NCI-H2029 treated with DMSO at 0.1 percent for 48 hours (cell line): ENCODE measurements at places on chromosomes 6 and 20.

DNA sequence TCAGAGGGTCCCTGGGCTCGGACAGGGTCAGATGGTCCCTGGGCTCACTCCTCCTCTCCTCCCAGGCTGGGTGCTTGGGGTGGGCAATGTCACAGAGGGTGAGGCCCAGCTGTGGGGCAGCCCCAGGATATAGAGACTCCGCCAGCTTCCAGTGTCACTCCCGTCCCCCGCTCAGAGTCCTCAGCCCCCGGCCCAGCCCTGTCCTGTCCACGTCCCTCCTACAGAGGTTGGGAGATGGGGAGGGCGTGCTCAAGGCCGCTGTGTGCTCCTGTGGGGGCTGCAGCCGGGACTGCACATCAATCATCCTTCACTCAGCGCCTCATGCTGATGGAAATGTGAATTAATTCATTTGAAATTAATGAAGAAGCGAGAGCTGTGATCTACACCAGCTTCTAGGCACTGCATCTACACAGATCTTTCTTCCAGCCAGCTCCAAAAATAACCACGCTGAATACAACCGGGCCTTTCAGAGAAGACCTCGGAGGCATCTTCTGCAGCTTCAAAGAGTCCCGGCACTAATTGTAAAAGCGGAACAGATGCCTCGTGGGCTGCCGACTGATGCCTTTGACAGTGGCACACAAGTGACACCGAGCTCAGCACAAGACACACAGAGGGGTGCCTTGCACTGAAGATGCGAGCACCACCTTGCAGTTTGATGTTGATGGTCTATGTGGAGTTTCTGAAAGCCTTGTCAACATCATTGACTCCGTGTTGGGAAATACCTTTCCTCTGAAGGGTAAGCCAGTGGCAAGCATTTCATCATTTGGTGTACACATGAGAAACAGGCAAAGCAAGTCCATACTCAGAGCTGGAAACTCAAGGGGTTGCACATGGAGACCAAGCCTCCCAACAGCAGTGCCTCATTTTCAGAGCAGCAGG is 39.3 kb downstream of the DACT2 start:
- DNase-seq: no peak

DNA sequence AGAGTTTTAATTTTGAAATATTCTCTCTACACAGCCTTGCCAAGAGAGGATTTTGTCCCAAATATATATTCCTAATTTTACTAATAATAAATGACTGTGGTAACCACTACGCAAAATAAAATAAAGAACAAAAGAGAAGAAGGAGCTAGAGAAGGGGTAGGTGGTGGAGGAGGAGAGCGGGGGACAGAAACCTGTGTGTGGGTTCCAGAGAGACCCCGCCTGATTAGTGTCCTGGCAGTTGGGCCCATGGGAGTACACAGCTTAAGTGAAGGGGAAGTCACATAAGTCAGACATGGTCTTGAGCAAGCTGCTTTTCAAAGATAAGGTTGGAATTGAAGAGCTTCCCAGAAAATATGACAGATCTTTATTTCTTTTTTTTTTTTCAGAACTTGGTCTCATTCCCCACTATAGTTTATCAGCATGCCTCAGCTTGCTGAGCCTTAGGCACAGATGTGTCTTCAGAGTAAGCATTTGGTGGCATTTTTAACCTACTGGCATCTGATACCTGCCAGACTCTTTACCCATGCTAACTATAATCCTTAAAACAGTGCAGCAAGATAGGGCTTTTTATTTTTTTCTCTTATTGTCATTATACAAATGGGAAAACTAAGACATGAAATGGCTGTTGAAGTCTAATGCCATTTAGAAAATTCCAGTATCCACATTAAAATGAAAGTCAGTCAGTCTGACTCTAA is 9.6 kb upstream of the RHAG start:
- DNase-seq: no peak

DNA sequence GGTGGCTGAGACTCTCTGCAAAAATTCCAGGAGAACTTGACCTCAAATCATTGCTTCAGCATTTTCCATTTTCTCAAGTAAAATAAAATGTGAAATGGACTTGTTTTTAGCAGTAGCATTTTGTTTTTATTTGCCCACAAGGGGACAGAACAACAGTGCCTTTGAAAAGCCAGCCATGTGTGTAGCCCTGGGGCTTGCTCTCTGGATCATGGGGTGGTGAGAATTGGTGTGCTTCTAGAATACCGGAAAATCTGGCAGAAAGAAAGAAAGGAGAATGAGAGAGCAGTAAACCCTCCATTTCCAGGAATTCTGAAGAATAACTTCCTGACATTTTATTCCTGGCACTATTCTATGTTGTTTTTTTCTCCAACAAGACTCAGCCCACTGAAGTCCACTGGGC is 254.7 kb upstream of the MOCS1 start:
- no peak for DNase-seq

- no peak for DNase-seq
Measured at GRCh38 chr20:49676581-49677291, 36.9 kb downstream of the B4GALT5 start.

DNA sequence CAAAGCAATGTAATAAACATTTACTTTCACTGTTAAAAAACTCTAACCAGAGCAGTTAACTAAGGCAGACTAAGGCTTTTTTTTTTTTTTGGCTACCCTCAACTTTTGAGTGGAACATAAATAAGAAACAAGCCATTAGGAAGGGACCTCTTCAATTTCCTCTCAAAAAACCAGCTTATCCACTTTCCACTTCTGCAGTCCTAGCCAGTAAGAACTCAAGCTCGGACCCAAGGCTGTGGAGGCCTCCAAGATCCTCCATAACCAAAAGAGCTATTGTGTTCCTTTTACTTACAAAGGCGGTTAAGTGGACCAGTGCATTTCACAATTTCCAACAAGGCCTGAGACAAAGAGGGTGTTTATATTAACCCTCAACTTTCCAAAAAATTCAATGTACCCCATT is 5.3 kb downstream of the KCNK5 start:
- peak; percentile 58 for DNase-seq

DNA sequence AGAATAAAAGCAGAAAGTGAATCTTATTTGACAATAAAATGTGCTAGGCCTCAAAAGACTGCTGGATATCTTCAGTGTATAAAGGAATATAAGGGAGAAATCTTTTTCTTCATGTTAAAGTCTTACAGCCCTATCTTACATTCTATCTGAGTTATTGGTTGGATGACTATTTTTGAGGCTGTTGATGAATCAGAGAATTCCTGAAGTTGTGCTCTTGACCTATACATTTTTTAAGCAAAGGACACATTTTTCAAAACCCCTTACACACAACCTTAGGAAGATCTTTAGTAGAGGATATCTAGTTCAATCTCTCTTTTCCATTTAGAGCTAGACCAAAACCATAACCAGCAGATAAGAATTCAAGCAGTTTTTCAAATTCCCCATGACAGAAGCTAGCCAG is 10.9 kb upstream of the CGA start:
- DNase-seq: no peak

DNA sequence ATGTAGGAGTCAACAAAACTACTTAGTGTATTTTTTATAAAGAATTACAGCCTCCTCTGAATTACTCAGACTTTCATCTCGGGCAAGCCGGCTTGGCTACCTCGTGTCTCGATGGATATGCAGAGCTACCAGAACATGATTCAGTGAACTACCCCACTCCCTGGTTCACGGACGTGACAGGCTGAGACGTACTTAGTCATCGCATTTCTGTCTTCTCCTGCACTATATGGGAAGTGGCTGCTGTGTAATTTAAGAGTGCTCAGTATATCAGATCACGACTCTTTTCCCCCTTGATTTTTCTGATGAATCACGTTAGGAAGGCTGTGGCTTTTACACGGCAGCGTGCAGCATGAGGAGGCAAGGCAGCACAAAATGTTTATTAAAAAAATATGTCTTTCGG is 302.7 kb upstream of the ZFP64 start:
- no peak for DNase-seq

DNA sequence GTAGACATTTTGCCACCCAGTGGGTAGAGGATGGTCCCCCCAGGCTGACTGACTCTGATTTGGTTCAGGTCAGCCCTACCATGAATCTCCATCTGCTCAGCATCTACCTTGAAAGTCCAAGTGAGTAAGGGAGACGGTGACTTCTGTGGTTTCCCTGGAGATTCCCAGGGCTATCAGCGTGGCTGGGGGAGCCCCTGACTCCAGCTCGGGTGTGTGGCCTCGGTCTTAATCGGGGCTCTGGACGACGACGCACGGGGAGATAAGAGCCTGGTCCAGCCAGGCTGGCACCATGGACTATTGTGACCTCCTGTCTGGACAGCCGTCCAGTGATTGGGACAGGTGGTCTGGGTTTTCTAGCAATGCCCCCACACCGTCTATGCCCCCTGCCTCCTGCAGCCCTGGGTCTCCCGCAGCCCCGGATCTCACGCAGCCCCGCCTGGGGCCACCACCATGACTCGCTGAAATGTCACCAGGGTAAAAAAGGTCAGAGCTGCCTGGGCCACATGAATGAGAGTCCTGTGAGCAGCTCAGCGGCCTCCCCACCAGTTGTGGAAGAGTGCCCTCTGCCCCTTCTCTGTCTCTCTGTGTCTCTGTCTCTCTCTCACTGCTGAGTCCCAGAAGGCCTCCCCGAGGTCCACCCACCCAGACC is 47.1 kb upstream of the GATA5 start:
- DNase-seq: no peak
